PC-9 (cell line): ENCODE measurements at places on chromosomes 5 and 9. TPM values are rescaled to one million over a fixed set of nuclear protein-coding genes. Genes with fewer than 3 reads are reported as not detected.

Gene FAM169A
- 2.1 and 3.9 TPM in 2 replicates for total RNA-seq

Gene GRM6
- total RNA-seq: not detected in 2 replicates

Gene LCN1
- total RNA-seq: not detected in 2 replicates

Gene ZNF879
- total RNA-seq: 0.24 and 0.83 TPM in 2 replicates

Gene CER1
- total RNA-seq: not detected in 2 replicates

Gene FGF1
- total RNA-seq: 0.23 and 0.44 TPM in 2 replicates

Gene OR1Q1
- total RNA-seq: not detected in 2 replicates

Gene RAD17
- total RNA-seq: 21.1 and 22.4 TPM in 2 replicates

Gene SEMA6A
- total RNA-seq: not detected in 2 replicates

Gene PIP5K1B
- not detected in 2 replicates for total RNA-seq

Gene PRXL2C
- total RNA-seq: 7.6 and 8.5 TPM in 2 replicates

Gene LCNL1
- total RNA-seq: 0.41 and 0.43 TPM in 2 replicates

Gene HTR4
- total RNA-seq: not detected in 2 replicates

Gene CTXN3
- not detected in 2 replicates for total RNA-seq

Gene ZNF169
- total RNA-seq: 8.5 and 11.3 TPM in 2 replicates

Gene ORM2
- not detected in 2 replicates for total RNA-seq

Gene SHC3
- 12.9 and 15.9 TPM in 2 replicates for total RNA-seq

Gene NFX1
- 14.9 and 15.0 TPM in 2 replicates for total RNA-seq

Gene ADRB2
- 2.8 and 3.1 TPM in 2 replicates for total RNA-seq

Gene FBN2
- 0.08 and 0.22 TPM in 2 replicates for total RNA-seq

Gene WHRN
- total RNA-seq: 19.8 and 21.9 TPM in 2 replicates

Gene TRIM36
- 0.15 and 0.22 TPM in 2 replicates for total RNA-seq

Gene MARVELD2
- total RNA-seq: 16.2 and 21.0 TPM in 2 replicates

Gene SIT1
- total RNA-seq: not detected in 2 replicates

Gene OR13F1
- not detected in 2 replicates for total RNA-seq

Gene MAP1B
- 159 and 163 TPM in 2 replicates for total RNA-seq

Gene ELP1
- total RNA-seq: 29.6 and 35.1 TPM in 2 replicates

Gene SMIM32
- total RNA-seq: not detected in 2 replicates

Gene PCA3
- total RNA-seq: not detected in 2 replicates

Gene CORO2A
- total RNA-seq: 19.5 and 19.8 TPM in 2 replicates

Gene OR1J2
- total RNA-seq: not detected in 2 replicates

Gene MEIKIN
- total RNA-seq: not detected in 2 replicates

Gene SPATA9
- total RNA-seq: 0.55 TPM in 1 of 2 replicates, not detected in the other

Gene SLC31A2
- total RNA-seq: 15.1 and 16.5 TPM in 2 replicates

Gene LRRC19
- not detected in 2 replicates for total RNA-seq

Gene OGN
- total RNA-seq: not detected in 2 replicates

Gene ADAMTS6
- total RNA-seq: 1.4 and 2.1 TPM in 2 replicates

Gene THOC3
- total RNA-seq: 82.5 and 83.7 TPM in 2 replicates

Gene TPPP
- 0.17 and 0.38 TPM in 2 replicates for total RNA-seq

Gene INSYN2B
- total RNA-seq: 0.13 TPM in 1 of 2 replicates, not detected in the other

Gene IL13
- total RNA-seq: not detected in 2 replicates

Gene TMEM252
- not detected in 2 replicates for total RNA-seq

Gene COL23A1
- total RNA-seq: not detected in 2 replicates

Gene FOXD4L4
- total RNA-seq: 0.24 and 0.53 TPM in 2 replicates

Gene BAAT
- total RNA-seq: not detected in 2 replicates

Gene NOXA1
- 10.5 and 22.8 TPM in 2 replicates for total RNA-seq

Gene IFNA2
- not detected in 2 replicates for total RNA-seq

Gene IL9
- not detected in 2 replicates for total RNA-seq

Gene TNC
- total RNA-seq: 1.1 and 1.9 TPM in 2 replicates
